ENCODE measurements at places on chromosomes 4 and X.

- no peaks in the 10 kb centered on the region for H3K4me1 ChIP-seq
- no peak for DNase-seq
- H3K27ac ChIP-seq = no peak overlapping the region
- H3K36me3 ChIP-seq = no peaks in the 10 kb centered on the region
- no peaks in the 10 kb centered on the region for H3K27me3 ChIP-seq
These were observed 57.6 kb upstream of the LGI2 start for GRCh38 chr4:25088093-25088952.

GRCh38 chrX:46184749-46185148 lies 360.5 kb downstream of the ZNF674 start:
- DNase-seq = no peak
- H3K36me3 ChIP-seq = no peaks in the 10 kb centered on the region
- H3K27ac ChIP-seq = no peak overlapping the region

DNA sequence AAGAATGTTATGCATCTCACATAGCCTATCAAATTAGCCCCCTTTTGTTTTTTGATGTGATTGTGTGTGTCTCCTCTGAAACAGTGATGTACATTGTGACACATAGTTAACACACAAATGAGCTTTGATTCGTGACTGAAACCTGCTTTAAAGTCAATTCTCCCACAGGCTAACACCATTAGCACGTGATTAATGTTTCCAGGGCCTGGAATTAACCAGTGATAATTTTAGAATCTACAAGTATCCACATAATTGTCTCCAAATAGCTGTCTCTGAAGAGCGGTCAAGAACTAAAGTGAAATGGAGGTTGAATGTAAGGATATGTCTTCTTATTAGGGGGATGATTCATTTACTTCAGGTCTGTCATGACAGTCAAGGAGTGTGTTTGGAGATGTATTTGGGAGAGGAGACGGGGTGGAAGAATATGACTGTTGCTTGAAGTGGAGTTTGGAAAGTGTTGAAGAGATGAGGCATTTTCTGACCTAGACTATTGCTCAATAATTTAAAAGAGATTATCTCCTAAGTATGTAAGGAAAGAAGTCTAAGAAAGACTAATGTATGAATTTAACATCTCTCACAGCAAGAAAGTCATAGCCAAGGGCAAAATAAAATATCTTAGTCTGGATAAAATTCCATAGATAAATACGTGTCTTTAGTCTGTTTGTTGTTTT lies 13.7 kb upstream of the RASGEF1B start:
- no peaks in the 10 kb centered on the region for H3K27me3 ChIP-seq
- no peak overlapping the region for H3K4me3 ChIP-seq
- H3K36me3 ChIP-seq = no peaks in the 10 kb centered on the region
- peaks cover 8% of the 10 kb centered on the region for H3K4me1 ChIP-seq
- H3K27ac ChIP-seq = peak overlapping the region; percentile 56

- DNase-seq = peak; percentile 42
- no peaks in the 10 kb centered on the region for H3K27me3 ChIP-seq
- H3K4me1 ChIP-seq = no peaks in the 10 kb centered on the region
These were observed 35.3 kb upstream of the DCX start for GRCh38 chrX:111447298-111447697.

DNA sequence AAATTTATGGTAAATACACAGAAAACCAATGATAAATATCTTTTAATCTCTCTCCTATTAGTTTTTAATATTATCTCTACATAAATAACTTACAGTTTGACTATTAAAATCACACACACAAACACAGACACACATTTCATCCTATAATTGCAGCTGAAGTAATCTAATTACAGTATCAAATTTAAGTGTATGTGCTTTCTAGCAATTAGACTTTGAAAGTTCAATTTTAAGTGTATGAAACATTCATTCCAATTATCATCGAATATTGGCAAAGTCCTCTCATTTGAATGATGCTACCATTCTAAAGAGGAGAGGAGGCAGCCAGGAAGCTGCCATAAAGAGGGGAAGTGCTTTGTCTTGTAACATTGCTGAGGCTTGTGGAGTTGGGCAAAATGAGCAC lies 221.2 kb upstream of the PABPC4L start:
- H3K27ac ChIP-seq = no peak overlapping the region
- no peaks in the 10 kb centered on the region for H3K36me3 ChIP-seq
- no peak overlapping the region for H3K4me3 ChIP-seq
- no peak for DNase-seq
- no peaks in the 10 kb centered on the region for H3K27me3 ChIP-seq
- H3K4me1 ChIP-seq = no peaks in the 10 kb centered on the region

DNA sequence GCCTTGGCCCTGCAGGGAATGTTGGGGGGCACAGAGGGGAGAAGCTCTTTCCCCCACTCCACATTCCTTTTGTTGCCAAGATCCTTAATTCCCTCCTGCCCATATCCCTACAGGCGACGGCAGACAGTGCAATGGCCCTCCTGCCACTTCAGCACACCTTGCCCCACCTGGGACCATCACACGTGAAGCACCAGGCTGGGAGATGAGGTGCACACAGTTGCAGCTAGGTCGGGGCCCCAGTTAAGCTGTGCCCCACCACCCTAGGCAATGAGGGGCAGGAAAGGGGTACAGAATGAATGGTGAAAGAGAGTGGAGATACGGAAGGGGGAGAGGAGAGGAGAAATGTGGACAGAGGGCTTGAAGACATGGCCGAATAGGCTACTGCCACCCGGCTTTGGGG lies 26.2 kb downstream of the NALF2 start:
- H3K4me1 ChIP-seq = no peaks in the 10 kb centered on the region
- H3K27ac ChIP-seq = no peak overlapping the region
- DNase-seq = no peak
- no peaks in the 10 kb centered on the region for H3K36me3 ChIP-seq
- no peaks in the 10 kb centered on the region for H3K27me3 ChIP-seq

- DNase-seq = no peak
- no peaks in the 10 kb centered on the region for H3K36me3 ChIP-seq
- H3K4me3 ChIP-seq = no peak overlapping the region
- no peaks in the 10 kb centered on the region for H3K4me1 ChIP-seq
- no peak overlapping the region for H3K27ac ChIP-seq
- peaks cover 7% of the 10 kb centered on the region for H3K27me3 ChIP-seq
These were observed 9.8 kb upstream of the MSX1 start for GRCh38 chr4:4849524-4850193.

- H3K4me1 ChIP-seq = no peaks in the 10 kb centered on the region
- H3K27me3 ChIP-seq = no peaks in the 10 kb centered on the region
- H3K27ac ChIP-seq = no peak overlapping the region
- no peaks in the 10 kb centered on the region for H3K36me3 ChIP-seq
These were observed 95.5 kb downstream of the IRS4 start for GRCh38 chrX:108640817-108641216.

DNA sequence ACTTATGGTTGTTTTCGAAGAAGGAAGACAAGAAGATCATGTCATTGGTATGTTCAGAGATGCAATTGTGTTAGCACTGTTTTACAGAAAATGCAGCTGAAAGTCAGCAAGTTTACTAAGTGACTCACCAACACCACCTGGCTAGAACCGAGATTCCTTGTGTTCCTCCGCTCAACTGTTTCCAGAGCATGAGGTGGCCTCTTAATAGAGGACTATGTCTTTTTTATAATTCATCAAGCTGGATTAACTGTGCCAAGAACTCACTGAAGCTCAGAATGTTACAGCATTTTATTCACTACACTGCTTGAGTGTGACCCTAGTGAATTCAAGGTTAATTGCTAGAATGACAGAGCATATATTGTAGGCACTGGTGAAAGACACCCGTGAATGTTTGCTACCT lies 1573.5 kb upstream of the TENM3 start:
- DNase-seq = peak; percentile 38
- no peaks in the 10 kb centered on the region for H3K4me1 ChIP-seq
- H3K27ac ChIP-seq = no peak overlapping the region
- no peaks in the 10 kb centered on the region for H3K27me3 ChIP-seq
- no peak overlapping the region for H3K4me3 ChIP-seq
- no peaks in the 10 kb centered on the region for H3K36me3 ChIP-seq

- no peak for DNase-seq
- no peaks in the 10 kb centered on the region for H3K4me1 ChIP-seq
- H3K4me3 ChIP-seq = peak overlapping the region; percentile 53
- H3K27ac ChIP-seq = peak overlapping the region; percentile 83
- H3K36me3 ChIP-seq = no peaks in the 10 kb centered on the region
- no peaks in the 10 kb centered on the region for H3K27me3 ChIP-seq
These were observed 812 bp upstream of the KDM6A start for GRCh38 chrX:44871931-44872820.

DNA sequence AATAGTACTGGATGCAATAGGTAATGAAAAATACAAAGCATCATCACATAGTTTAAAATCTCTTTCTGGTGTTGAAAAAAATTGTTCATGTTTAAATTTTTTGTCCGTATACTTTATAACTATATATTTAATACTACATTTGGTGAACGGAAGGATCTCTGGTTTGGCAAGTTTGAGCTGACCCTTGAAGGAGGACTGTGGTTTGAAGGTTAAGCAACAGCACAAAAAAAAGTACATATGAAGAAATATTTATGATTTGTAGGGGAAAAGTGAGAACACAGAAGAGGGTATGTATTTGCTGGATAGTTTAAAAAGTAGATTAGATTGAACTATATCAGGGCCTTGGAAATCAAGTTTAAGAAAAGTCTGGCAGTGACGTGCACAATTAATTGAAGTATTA lies 13.3 kb downstream of the SRP72 start:
- no peaks in the 10 kb centered on the region for H3K4me1 ChIP-seq
- H3K27me3 ChIP-seq = no peaks in the 10 kb centered on the region
- H3K27ac ChIP-seq = no peak overlapping the region

DNA sequence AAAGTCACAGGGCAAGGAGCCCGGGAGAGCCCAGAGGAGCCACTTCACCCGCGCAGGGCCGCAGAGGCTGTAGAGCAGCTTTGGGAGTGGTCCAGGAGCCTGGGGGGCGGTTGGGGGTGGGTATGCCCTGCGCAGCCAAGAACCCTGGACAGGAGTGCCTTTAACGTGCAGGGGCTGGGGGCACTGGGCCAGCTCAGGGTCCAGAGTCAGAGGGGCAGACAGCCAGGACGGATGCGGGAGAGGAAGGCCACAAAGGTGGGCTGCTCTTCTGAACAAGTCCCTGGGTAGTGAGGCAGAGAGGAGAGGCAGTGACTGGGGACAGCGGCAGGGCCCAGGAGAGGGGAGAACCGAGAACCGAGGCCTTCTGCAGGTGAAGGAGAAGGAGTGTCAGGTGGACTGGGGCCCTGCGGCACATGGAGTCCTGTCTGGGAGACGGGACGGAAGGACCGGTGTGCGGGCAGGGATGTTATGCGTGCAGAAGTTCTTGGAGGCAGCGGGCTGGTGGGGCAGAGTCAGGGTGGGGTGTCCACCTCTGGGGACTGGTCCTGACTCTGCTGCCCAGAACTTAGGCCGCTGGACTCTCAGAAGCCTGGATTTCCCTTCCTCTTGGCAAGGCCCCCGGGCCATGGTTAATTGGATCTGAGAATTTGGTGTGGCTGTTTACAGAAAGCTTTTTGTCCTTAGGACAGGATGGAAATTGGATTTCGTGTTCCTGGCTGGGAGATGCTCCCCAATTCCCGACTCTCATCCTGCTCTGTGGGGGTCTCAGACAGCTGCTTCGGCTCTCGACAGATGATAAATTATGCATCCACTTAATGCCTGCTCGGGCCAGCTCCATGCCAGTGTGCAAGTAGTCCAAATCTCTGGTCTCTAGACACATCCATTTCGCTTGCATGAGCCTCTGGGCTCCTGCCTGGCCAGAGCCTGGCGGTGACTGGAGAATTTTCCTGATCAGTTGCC lies 31.9 kb downstream of the ADRA2C start:
- H3K27me3 ChIP-seq = no peaks in the 10 kb centered on the region
- no peaks in the 10 kb centered on the region for H3K4me1 ChIP-seq
- no peak overlapping the region for H3K4me3 ChIP-seq
- H3K36me3 ChIP-seq = no peaks in the 10 kb centered on the region
- DNase-seq = no peak

- H3K4me3 ChIP-seq = no peak overlapping the region
- no peak overlapping the region for H3K27ac ChIP-seq
- H3K36me3 ChIP-seq = no peaks in the 10 kb centered on the region
- H3K4me1 ChIP-seq = no peaks in the 10 kb centered on the region
- no peaks in the 10 kb centered on the region for H3K27me3 ChIP-seq
These were observed 164.7 kb downstream of the SOWAHB start for GRCh38 chr4:76733068-76733771.

DNA sequence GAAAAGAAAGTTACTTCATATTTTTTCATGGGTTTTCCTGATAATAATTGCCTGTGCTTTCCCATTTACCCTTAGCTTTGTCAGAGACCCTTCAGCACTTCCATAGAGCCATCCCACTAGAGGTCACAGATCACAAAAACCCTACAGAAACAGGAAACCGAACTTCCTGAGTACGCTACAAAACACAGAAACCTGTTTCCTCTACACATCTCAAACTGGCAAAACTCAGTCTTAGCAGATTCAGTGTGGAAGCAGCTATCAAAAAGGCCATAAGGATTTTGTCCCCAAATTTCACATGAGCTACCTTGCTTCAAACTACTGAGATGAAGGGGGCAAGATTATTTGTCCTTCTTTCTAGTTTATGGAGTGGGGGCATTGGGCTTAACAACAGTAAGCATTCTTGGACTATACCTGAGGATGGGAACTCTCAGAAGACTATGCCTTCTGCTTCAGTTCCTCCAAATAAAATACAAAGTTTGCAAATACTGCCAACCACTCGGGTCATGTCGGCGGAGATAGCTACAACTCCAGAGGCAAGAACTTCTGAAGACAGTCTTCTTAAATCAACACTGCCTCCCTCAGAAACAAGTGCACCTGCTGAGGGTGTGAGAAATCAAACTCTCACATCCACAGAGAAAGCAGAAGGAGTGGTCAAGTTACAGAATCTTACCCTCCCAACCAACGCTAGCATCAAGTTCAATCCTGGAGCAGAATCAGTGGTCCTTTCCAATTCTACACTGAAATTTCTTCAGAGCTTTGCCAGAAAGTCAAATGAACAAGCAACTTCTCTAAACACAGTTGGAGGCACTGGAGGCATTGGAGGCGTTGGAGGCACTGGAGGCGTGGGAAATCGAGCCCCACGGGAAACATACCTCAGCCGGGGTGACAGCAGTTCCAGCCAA lies at the start of gene MMRN1:
Gene MMRN1 (plus strand): TSS at position 206 of the 902 bp plus-strand sequence. CDS start 118 bp downstream, at position 324.
- no peaks in the 10 kb centered on the region for H3K27me3 ChIP-seq
- H3K4me3 ChIP-seq = no peak within 1 kb of the TSS
- no peak within 1 kb of the TSS for H3K27ac ChIP-seq
- no peaks in the 10 kb centered on the region for H3K4me1 ChIP-seq
- peak; percentile 8 for DNase-seq

DNA sequence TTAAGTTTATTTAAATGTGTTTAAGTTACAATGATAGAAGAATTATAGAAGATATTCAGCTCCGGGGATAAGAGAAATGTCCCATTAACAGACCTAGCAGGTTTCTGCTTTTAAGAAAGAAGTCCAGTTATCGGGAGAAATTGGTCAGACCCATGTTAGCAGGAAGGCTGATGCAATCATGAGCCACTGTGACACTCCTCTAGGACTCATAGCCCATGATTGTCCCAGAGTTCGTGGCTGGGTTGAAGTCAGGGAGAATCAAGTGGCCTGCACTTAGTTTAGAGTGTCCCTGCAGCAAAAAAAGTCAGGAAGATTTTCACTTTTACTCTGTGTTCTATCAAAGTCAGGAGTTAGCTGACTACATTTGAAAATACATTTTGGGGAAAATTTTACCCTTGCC lies 72.0 kb downstream of the TMEM144 start:
- H3K4me3 ChIP-seq = no peak overlapping the region
- no peak overlapping the region for H3K27ac ChIP-seq
- DNase-seq = peak; percentile 45
- no peaks in the 10 kb centered on the region for H3K4me1 ChIP-seq

GRCh38 chr4:24240655-24241054 lies 343.7 kb downstream of the DHX15 start:
- no peaks in the 10 kb centered on the region for H3K4me1 ChIP-seq
- H3K27ac ChIP-seq = no peak overlapping the region
- no peak overlapping the region for H3K4me3 ChIP-seq
- peak; percentile 67 for DNase-seq
- no peaks in the 10 kb centered on the region for H3K36me3 ChIP-seq
